Activated CD8-positive, alpha-beta memory T cell treated with anti-CD3 and anti-CD28 coated beads, Interleukin-2, amount 10 ng/mL, durations not matched to agents 7 days and 5 days (primary cell): ENCODE measurements at places on chromosomes 2 and 18. TPM values are rescaled to one million over a fixed set of nuclear protein-coding genes. Genes with fewer than 3 reads are reported as not detected.

DNA sequence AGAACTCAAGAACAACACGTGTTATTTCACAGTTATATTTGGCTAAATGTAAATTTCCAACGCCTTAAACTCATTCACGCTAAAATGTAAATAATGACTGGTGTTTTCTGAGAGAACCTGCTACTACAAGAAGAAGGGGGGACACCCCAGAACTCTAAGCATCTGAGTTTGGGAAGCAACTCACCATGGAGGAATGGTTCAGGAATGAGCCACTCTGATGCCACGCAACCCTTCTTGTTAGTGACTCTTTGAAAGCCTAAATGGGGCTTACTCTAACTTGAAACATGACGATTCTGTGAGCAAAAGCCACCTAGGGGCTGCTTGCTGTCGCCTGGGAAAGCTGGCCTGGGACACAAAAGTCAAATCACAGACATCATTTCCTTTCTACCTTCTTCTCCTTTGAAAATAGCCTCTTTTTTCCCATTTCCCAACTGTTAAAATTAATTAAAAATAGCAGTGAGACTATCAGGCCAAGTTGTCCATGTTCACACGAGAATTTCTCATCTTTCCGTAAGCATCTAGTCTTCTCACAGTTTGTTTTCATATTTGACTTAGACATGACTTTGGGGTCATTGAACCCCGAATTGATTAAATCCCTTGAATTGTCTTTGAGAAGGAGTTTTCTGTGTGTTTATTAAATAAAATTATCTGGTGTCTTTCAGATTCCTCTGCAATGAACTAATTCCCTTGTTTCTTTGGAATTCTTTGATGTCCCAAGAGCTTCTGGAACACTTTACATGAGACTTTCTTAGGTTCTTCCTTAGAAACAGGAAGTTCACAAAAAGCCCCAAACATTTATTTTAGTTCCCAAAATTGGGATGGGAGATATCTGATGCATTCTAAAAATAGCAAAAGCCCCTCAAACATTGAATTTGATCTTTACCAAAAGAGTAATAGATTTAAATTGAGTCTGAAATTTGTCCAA, 75.5 kb upstream of the CABLES1 start:
- DNase-seq, result no peak

- no peak for DNase-seq
Observed at GRCh38 chr2:190235551-190236075, 84.0 kb downstream of the HIBCH start.

The TMEM237 gene
- total RNA-seq, result 19.6 TPM

The RGPD3 gene
- not detected for total RNA-seq

The RBKS gene
- 2.6 TPM for total RNA-seq

The G6PC2 gene
- total RNA-seq, result not detected

DNA sequence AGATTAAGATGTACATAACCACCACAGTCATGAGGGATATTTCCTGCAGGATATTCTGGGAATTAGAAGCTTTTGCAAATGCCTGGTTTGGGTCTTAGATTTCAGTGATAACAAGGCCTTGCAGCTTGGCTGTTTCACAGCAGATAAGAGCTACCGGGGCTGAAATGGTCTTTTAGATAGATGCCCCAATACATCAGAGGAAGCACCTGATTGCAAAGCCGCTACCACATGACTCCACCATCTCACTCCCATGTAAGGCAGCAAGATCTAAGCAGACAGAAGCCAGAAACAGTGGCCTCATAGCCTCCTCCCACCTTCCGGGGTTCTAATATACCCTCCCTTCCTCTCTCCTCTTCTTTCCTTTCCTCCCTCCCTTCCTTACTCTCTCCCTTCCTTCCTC, 31.1 kb upstream of the EPG5 start:
- peak; percentile 44 for DNase-seq

DNA sequence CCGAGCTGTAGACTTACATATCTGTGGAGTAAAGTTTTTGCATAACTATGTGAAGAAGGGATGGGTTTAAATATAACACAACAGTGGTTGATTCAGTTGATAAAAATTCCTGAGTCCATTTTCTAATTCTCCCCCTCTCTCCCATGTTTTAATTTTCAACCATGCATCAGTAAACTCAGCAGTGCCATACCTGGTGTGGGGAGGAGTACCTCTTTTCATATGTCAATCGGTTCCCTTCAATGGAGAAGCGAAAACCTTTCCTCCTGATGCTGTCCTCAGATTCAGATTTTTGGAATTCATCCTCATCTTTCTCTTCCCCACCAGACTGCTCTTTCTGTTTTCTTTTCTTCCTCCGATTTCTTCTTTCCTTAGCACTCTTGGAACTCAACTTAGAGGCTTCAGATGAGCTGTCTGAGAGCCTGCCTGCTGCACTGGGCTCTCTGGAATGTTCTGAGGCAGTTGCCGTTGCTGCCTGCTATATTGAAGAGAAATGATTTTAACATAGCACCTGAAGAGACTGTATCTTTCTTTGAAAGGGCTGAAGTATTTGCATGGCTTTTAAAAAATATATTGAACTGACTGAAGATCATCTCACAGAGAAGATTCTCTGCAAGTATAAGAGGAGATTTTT, 82.9 kb downstream of the SCN1A start:
- no peak for DNase-seq

GRCh38 chr2:97769711-97770110, 56.3 kb downstream of the ZAP70 start:
- peak; percentile 12 for DNase-seq

- no peak for DNase-seq
Observed at GRCh38 chr2:63880625-63881024, 38.9 kb downstream of the UGP2 start.

The KCNS3 gene
- total RNA-seq, result not detected

The TMEM247 gene
- not detected for total RNA-seq

The LOXHD1 gene
- 0.06 TPM for total RNA-seq

The TUBA4B gene
- not detected for total RNA-seq

DNA sequence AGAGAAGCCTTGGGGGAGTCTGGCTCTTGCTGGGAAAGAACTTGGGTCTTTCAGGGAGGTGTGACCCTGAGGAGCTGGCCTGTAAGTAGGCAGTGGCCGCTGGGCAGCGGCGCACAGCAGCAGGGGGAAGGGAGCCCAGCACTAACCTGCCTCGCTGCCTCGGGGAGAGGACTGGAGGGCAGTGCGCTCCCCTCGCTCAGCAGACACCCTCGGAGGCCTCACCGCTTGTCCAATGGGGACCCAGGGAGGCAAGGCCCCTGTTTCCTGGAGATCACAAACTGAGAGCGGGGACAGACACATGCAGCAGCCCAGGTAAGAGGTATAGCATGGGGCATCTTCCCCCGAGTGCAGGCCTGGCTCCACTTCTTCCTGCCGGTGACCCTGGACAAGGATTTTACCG, 3.3 kb downstream of the DNMT3A start:
- DNase-seq, result no peak

The GPR75 gene
- total RNA-seq, result 3.3 TPM

DNA sequence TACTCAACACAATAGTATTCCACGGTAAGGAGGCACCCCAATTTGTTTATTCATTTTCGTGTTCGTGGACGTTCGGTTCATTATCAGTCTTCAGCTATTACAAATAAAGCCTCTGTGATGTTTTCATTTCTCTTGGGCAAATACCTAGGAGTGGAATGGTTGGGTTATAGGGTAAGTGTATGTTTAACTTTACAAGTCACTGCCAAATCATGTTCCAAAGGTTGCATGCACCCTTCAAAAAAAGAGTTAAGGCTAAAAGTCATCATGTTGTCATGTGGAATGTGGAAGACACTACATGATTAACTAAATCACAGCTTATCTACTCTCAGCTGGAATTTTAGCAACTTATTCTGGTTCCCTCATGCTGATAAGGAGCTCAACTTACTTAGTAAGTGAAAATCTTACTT, 15.8 kb downstream of the INO80C start:
- DNase-seq, result no peak

GRCh38 chr2:229601396-229601795, 113.0 kb downstream of the DNER start:
- no peak for DNase-seq

DNA sequence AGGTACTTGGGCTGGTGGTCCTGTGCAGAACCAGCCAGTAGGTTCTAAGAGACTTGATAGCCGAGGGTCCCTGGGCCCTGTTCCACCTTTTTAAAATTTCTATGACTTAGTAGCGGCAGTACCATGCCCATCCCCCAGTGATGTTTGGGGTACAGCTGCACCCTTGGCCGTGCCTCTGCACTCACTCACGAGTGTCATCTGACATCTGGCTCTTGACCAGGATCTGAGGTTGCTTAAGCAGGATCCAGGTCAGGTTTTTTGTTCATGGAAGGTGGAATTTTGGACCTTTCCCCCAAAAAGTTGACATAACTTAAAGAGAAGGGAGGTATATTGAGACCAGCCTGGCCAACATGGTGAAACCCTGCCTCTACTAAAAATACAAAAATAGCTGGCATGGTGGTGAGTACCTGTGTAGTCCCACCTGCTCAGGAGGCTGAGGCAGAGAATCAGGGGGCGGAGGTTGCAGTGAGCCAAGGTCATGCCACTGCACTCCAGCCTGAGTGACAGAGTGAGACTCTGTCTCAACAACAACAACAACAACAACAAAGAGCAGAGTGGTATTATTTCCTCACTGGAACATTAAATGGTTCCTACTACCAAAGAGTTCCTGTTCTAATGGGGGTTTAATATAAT, 163.6 kb downstream of the NEDD4L start:
- no peak for DNase-seq

The DNER gene
- total RNA-seq, result not detected
